ENCODE measurements at places on chromosomes 4 and X.

- DNase-seq = no peak
These were observed 3.7 kb upstream of the ANTXR2 start for GRCh38 chr4:80076681-80077080.

- DNase-seq = no peak
These were observed 16.0 kb upstream of the MMRN1 start for GRCh38 chr4:89878611-89879010.

GRCh38 chrX:155293771-155294170 lies 29.5 kb upstream of the RAB39B start:
- no peak for DNase-seq

GRCh38 chr4:159079074-159079473 lies 23.8 kb upstream of the RAPGEF2 start:
- no peak for DNase-seq

- DNase-seq = peak; percentile 22
These were observed 86.4 kb downstream of the SHISA3 start for GRCh38 chr4:42483426-42484379.

DNA sequence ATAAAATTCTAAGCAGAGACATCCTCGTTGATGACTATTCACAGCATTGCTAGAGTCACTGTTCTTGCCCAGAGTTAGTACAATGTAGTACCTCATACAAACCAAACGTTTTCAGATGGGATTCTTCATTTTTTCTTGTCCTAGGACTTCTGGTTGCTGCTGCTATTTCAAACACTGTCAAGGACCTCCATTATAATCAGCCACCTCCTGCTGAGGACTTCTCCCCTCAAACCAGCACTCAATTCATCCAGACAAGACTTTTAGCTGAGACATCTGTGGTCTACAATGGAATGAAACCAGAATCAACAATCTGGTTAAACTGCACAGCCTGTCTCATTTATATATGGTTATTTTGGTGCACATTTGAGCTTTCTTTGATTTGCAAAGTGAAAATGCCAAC lies 1008.8 kb downstream of the STPG2 start:
- DNase-seq = no peak

DNA sequence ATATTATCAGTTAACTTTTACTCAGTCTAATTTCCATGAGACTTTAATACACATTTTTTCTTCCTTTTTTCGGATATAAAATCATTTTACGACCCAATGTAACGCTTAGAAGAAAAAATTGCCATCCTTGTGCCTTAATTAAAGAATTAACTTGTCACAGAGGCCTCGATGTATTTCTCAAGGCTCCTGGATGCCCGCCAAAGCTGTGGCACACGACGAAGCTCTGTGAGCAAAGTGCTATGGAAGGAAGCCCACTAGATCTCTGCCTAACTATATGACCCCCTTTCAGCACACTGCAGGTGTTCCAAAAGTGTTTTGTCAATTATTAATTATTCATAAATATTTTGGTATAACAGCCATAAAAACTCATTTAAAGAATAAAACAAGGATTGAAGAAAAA lies 54.4 kb downstream of the TAPT1 start:
- DNase-seq = no peak

GRCh38 chr4:145937971-145938611 lies 532 bp downstream of the ZNF827 start:
- DNase-seq = peak; percentile 48

GRCh38 chr4:109067508-109068235 lies 234.8 kb downstream of the COL25A1 start:
- DNase-seq = peak; percentile 19

GRCh38 chr4:46894826-46895225 lies 14.2 kb downstream of the COX7B2 start:
- DNase-seq = no peak

DNA sequence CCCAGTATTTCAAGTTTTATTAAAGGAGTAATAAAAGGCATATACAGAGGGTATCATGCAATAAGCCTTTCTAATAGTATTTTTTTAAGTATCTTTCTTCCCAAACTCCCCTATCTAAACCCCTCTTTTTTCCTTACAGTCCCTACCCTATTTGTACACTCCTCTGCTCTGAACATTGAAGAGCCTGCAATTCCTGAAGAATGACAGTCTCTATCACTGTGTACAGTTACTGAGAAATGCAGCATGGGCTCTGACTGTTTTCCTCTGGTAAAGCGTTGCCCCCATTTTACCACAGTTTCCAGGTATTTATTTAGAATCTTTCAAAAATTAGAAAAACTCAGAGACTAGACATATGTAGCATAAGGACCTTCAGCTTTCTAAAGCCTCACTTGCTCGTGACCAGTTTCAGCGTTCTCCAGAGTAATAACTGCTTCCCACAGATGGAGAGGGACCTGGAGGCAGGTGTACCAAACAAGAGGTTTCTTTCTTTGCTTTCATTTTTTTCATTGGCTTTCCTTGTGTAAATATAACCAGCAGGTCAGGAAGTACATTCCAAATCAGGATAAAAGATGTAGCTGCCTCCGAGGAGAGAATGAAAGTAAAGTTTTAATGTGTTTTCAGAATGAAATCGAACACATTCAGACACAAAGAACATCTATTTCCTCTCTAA lies 230.8 kb downstream of the CFAP299 start:
- no peak for DNase-seq

Data from fibroblast of skin of back (primary cell).